ENCODE measurements at places on chromosomes 11 and 22. TPM values are rescaled to one million over a fixed set of nuclear protein-coding genes. Genes with fewer than 3 reads are reported as not detected.

ALX4 gene
- 2.4 TPM for polyA plus RNA-seq

GRCh38 chr22:49614966-49615965 is 212.4 kb downstream of the BRD1 start:
- DNase-seq, result no peak

ACRV1 gene
- 0.34 TPM for polyA plus RNA-seq

MUC5AC gene
- polyA plus RNA-seq, result not detected
